ENCODE measurements at places on chromosomes 7 and 10. TPM values are rescaled to one million over a fixed set of nuclear protein-coding genes. Genes with fewer than 3 reads are reported as not detected.
A peak's percentile ranks its signal among the peaks of the same experiment; 100 is the strongest.

GRCh38 chr10:69863580-69863979 lies 61.9 kb downstream of the COL13A1 start:
- DNase-seq, result peak; percentile 68

GRCh38 chr10:6721964-6722615 lies 142.0 kb upstream of the PRKCQ start:
- DNase-seq, result peak; percentile 95

- DNase-seq, result no peak
Observed at GRCh38 chr7:23136216-23136615, 30.6 kb downstream of the KLHL7 start.

DNA sequence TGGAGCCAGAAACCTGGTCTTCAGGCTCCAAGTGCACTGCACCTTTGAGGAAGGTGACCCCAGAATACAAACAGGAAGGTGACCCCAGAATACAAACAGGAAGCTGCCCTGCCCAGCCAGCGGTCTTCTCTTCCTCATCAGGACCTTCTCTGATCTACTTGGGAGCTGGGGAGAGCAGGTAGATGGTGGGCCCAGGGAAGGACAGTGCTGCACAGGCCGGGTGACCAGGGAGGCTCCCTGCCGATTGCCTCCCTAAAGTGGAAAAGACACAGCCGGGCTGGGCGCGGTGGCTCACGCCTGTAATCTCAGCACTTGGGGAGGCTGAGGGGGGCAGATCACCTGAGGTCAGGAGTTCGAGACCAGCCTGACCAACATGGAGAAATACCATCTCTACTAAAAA lies 151.8 kb upstream of the CHST15 start:
- DNase-seq, result no peak

GRCh38 chr7:23394488-23395171 lies 75.7 kb downstream of the IGF2BP3 start:
- DNase-seq, result no peak

GRCh38 chr10:19546224-19546623 lies 270.0 kb upstream of the PLXDC2 start:
- no peak for DNase-seq

- DNase-seq, result peak; percentile 86
Observed at GRCh38 chr10:91672021-91672608, 39.2 kb upstream of the PPP1R3C start.

GRCh38 chr10:36224431-36224985 lies 582.4 kb upstream of the FZD8 start:
- no peak for DNase-seq

DNA sequence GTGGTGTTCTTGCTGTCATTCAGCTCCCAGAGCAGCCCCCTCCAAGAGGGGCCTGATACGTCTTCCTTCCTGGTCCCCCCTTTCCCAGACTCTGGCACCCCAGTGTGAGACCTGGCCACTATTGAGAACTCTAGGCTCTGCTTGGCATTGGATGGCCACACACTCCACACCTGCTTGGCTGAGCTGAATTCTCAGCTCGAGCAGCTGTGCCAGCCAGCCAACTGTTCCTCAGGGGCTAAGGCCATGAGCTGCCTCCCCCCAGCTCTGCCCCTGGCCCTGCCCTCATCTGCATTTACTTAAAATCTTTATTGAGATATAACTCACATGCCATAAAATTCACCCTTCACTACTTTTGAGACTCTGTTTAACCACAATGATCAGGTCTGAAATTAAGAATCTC lies 6.7 kb downstream of the TLL2 start:
- no peak for DNase-seq

DNA sequence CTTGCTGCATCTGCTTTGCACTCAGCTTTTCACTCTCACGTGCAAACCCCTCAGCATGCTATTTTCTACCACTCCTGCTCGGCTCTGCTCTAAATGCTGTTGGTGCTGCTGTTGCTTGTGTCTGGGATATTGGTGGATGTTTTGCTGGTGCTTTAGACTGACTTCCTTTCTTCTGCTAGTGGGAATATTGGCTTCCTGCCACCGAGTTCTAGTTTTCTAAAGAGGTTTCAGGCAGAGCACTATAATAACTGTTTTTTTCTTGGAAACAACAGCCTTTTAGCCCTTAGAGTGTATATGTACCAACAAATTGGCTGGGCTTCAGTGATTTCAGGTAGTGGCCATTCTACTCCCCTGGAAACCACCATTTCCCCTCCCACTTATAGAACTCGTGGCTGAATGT lies 27.8 kb downstream of the TMEM236 start:
- no peak for DNase-seq

Gene XRCC2
- total RNA-seq, result 10.5 TPM

Gene STAG3
- total RNA-seq, result 0.23 TPM

Gene PRLHR
- total RNA-seq, result not detected

Gene PDSS1
- total RNA-seq, result 42.7 TPM

All from HT1080 (cell line).